ENCODE measurements at places on chromosomes 2 and 18.
A peak's percentile ranks its signal among the peaks of the same experiment; 100 is the strongest.

DNA sequence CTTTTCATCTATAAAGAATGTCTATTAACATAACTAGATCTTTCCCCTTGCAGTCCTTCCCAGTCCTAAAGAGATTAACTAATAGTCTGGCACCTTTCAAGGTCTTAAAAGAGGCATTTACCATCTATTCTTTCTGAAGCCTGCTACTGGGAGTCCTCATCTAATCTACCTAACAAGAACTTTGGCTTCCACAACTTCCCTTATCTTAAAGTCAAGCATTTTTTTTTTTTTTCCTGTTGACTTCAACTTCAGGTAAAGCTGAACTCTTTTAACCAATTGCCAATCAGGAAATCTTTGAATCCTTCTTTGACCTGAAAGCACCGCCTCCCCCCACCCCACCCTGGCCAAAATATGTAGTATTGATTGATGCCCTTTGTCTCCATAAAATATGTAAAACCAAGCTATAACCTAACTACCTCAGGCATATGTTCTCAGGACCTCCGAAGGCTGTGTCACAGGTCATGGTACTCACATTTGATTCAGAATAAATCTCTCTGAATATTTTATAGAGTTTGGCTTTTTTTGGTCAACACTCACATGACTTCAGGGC lies 168.6 kb downstream of the PTPRM start:
- DNase-seq, result no peak

DNA sequence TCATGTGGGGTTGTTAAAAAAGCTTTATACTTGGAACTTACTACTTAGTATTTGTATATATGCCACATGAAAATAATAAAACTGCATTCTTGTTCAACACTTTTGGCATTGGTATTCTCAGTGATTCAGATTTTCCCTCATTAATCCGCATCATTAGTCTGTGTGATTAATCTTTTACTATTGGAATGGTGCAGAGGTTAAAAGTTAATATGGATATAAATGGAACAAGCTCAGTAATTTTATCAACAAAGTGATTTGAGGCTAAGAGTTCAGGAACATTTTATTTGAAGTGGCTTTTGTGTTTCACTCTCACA lies 45.4 kb upstream of the REG3G start:
- no peak for DNase-seq

GRCh38 chr2:208265371-208265800 lies 669 bp upstream of the PIKFYVE start:
- DNase-seq, result peak; percentile 61

- DNase-seq, result peak; percentile 58
Observed at GRCh38 chr2:69041214-69041613, 28.2 kb downstream of the ANTXR1 start.

- DNase-seq, result peak; percentile 77
Observed at GRCh38 chr18:44537526-44537925, 143.2 kb upstream of the SETBP1 start.

DNA sequence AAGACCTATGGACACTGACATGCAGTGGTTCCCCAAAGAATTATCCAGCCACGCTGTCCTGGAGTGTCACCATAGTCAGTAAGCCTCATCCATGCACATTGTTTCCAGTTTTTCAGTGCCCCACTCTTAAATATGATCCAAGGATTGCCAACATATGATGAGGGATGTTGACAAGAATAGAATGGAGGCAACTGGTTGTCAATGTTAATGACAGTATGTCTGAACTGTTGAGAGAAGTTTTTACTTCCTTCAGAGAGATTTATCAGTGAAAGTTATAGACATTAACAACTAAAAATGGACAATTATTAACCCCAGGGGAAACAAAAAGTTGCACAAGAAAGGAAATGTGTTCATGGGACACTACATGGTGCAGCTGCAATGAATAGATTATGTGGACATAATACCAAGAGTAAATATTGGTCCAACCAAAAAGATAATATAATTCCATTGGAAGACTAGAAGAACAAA lies 69.9 kb downstream of the CYP26B1 start:
- DNase-seq, result no peak

GRCh38 chr2:151334082-151334815 lies 23.1 kb upstream of the TNFAIP6 start:
- DNase-seq, result peak; percentile 95

- peak; percentile 78 for DNase-seq
Observed at GRCh38 chr2:60998628-60999545, 18.6 kb upstream of the PEX13 start.

GRCh38 chr2:63225964-63226686 lies 175.5 kb downstream of the OTX1 start:
- no peak for DNase-seq

GRCh38 chr18:3132700-3133099 lies 87.1 kb downstream of the MYOM1 start:
- DNase-seq, result no peak

DNA sequence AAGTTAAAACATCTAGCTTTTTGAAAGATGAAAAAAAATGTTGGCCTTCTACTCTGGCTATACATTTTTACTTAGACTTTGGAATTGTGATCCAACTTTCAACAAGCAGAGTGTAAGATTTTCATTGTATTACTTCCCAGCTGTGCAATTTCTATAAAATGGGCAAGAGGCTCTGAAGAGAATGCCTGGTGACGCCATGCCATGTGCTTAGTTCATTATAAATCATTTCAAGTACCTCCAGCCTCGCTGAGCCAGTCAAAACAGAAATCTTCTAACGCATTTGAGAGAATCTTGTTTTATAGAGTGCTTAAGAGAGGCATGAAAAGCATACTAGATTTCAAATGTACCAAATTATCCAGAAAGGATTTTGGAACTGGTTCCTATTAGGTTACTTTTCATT lies 10.1 kb upstream of the STK17B start:
- DNase-seq, result no peak

DNA sequence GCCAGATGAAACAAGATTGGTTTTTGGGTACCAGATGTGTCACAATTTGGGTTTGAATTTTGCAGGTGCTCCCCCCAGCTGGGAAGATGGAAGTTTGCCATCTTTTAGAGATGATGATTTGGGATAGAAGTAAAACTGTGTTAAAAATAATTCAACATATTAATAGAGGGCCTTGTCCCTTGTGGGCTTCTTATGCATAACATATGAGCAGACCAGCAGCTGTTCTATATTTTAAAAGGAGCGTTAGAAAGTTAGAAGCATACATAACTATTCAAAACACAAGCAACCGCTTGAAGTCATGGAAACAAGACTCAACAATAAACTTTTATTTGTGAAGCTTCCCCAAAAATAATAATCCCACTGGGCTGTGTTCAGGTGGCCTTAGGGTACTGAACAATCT lies 62.8 kb downstream of the EFEMP1 start:
- DNase-seq, result no peak

GRCh38 chr2:132849118-132849517 lies 179.1 kb upstream of the LYPD1 start:
- DNase-seq, result peak; percentile 20

GRCh38 chr18:55838841-55839240 lies 250.8 kb upstream of the TCF4 start:
- no peak for DNase-seq

GRCh38 chr18:56541793-56542192 lies 96.6 kb downstream of the TXNL1 start:
- no peak for DNase-seq

GRCh38 chr2:100240386-100240785 lies 81.9 kb downstream of the LONRF2 start:
- DNase-seq, result no peak

DNA sequence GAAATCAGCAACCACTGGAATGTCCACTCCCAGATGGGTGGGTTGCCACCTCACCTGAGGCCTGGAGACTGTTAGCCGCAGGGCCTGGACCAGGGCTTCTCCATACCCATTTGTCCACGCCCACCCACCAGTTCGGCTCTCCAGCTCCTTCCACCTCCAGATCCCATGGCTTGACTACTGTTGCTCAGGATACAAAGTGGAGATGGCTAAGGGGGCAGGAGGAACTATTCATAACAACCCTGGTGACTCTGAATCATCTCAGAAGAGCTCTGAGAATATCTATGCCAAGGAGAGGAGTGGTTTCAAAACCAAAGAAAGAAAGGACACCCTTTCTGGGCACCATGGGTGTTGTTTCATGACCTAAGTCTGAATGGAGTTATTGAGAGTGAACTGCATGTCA lies 145.8 kb downstream of the LAMA3 start:
- DNase-seq, result peak; percentile 22

DNA sequence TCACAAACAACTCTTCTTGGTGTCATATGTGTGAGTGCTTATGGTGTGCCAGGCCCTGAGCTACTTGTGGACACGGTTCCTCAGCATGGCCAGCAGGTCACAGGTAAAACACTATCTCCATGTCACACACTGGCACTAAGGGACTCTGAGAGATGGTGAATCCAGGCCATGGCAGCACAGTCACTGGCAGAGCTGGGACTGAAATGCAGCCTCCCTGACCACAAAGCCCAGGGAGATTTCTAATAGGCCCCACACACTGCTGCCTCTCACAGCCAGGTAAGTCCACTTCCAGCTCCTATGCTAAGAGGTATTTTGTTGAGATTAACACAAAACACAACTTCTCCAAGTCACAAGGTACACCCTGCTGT lies 92.0 kb downstream of the ACTR2 start:
- DNase-seq, result no peak

GRCh38 chr2:168611896-168612650 lies 156.0 kb downstream of the CERS6 start:
- DNase-seq, result no peak

- no peak for DNase-seq
Observed at GRCh38 chr2:65103013-65103715, 26.7 kb downstream of the RAB1A start.
